ENCODE measurements at places on chromosomes 3 and 15.

- no peak for DNase-seq
Measured at GRCh38 chr3:12440927-12441714, 43.2 kb upstream of the TSEN2 start.

DNA sequence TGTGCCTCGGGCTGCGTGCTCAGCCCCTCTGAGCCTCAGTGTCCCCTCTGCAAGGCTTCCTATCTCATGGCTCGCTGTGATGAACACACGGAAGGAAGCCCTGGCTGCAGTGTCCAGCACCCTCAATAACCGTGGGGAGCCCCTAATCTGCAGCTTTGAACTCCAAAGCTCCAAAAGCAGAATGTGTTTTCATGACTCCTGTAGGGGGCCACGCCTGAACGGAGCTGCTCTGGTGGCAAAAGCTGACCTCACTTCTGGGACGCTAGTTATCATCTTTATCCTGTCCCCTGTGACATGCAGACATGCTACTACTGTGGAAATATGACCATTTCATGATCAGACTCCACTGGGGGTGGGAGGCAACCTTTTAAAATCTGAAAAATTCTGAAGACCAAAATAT, 98.8 kb downstream of the SEC22A start:
- DNase-seq, result no peak

DNA sequence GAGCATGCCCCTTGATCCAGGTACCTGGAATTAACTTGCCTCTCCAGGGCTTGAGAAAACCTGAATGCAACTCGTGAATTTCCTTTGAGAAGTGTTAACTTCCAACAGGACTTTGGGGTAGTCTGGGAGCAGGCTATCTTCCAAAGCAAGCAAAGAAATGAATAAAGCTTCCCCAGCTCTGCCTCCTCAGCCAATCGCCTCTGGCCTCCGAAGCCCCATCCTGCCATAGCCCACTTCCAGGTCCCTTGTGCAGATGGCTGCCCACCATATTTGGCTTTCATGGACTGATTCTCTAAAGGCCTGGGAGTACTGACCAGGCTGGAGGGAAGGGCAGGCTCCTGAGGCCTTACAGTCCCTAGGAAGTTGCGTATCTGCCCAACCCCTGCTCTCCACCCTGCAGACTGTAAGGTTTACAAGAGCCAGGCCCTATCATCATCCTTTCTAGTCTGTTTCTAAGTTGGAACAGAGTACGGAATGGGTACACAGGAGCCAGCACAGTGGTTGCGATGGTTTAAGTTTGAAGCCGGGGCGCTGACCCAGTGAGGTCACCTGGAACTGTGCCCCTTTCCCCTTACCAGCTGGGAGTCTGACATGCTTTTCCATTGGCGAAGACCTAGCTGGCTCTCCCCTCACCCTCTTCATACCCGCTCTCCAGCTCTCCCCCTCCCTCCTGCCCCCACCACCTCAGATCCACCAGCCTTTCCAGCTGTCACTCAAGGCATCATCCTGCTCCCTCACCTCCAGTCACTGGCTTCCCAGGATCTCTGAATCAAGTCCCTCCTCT, 1.1 kb upstream of the PML start:
- DNase-seq, result no peak

- no peak for DNase-seq
Measured at GRCh38 chr3:5051772-5052171, 70.3 kb upstream of the ARL8B start.

DNA sequence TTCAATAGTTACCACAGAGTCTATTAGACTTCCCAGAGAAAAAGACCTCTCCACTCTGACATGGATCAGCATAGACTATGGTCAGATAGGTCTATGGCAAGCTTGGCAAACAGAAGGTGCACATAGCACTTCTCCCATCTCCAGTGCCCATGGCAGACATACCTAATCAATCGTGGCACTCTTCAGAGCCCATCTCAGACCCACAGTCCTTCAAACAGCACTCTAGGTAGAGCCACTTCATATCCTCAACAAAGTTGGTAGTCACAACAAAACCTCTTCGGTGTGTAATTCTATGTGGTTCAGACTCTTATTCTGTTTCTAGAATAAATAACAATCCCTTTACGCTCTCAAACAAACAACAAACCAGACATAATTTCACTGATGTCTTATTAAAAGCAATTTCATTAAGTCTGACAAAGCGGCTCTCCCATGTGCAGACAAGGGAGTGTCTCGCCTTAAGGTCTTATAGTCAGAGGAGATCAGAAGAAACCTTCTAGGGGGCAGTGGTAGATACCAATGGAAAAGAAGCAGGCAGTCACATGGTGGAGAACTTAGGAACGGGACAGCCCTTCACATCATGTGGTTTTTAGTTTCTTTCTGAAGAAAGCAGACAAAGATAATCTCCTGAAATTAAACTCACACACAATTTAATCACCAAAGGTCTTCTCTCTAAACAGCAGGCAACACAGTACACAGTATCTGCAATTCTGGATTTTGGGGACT, 483.4 kb downstream of the FOXP1 start:
- no peak for DNase-seq

- DNase-seq, result no peak
Measured at GRCh38 chr3:13347390-13347950, 72.7 kb downstream of the NUP210 start.

DNA sequence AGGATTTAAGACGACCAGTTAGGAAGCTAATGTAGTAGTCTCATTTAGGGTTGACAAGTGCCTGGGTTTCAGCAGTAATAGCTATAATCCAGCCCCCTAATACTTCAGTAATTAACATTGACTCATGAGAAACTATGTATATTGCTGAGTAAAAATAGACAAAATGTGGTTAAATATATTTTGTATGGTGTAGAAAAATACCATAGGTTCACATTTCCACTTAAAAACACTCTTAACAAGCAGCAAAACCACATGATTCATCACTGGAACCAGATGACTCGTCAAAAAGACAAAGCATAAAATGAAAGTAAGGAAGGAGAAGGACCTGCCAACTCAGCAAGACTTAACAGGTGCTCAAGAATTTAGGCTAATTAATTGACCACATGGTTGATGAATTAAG, 288.9 kb downstream of the EFHB start:
- DNase-seq, result no peak

DNA sequence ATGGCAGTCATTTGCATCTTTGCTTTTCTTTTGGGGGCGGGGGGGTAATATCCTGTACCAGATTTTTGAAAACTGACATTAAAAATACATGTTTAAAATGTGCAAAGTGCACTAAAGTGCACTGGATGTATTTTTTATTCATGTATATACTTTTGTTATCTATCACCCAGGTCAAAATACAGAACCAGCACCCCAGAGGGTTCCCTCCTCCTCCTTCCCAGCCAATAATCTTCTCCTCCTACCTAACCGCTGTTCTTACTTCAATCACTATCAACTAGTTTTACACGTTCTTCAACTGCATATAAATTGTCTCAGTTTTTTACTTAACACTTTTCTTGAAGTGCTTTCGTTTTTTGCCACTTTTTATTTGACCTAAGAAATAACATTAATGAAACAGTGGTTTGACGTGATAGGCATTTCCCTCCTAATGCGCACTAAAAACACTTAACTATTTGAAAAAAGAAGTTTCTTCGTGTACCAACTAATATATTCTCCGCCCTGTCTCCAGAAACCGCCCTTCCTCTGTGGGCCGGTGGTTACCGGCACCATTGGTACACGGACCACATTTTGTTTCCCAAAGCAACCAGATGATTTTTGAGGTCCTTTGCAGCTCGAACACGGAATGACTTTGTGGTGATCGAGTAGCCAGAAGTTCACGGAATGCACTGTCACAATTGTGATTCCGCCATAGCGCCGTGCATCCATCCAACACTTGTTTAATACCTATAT, 836 bp upstream of the AKAP13 start:
- no peak for DNase-seq

GRCh38 chr15:98647026-98647773, 1.1 kb upstream of the IGF1R start:
- no peak for DNase-seq

GRCh38 chr3:144431134-144431533, 459.5 kb downstream of the DIPK2A start:
- no peak for DNase-seq

DNA sequence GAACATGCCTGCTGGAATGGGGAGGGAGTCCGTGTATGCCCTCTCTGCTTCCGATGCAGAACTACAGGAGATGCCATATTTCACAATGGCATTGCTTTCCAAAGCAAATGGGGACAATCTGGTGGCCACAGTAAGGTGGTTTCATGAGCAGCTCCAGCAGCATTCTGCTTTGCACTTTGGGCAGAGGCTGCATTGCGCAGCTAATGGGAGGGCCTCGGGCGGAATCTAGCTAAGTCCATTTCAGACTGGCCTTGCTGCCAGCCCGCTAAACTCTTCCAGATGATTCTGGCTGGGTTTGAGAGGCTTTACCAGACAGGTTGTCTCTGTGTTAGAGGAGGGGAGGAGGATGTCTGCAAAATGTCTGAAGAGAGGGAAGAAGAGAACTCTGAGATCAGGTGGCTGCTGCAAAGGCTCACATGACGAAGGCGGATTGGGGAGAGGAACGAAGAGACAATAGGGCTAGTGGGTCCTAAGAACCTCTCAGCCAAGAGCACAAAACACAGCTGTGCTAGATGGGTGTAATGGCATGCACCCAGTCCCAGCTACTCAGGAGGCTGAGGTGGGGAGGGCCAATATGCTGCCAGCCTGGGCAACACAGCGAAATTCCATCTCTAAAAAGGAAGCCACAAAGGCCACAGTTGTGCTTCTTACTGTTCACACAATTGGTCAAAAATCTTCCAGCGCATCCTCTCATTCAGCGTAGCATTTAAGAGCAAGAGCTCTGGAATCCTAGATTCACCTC, 63.7 kb downstream of the BDH1 start:
- DNase-seq, result no peak

- DNase-seq, result no peak
Measured at GRCh38 chr3:192303235-192303634, 424.1 kb downstream of the FGF12 start.

DNA sequence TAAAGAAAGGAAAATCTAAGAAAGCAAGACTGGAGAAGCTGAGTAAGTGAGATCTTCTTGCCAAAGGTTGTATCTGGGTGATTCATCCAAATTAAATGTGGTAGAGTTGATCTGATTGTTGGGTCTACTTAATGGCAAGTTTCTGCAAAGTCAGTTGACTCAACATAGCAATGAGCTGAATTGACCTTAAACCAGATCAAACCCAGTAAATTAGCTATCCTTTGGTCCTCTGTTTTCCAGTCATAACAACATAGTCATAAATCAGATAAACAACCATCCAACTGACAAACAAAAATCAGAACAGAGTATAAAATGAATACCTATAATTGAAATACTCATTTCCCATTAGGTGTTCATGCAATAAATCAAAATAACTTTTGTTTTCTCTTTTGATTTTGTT, 142.6 kb upstream of the CFAP20DC start:
- no peak for DNase-seq

- DNase-seq, result no peak
Measured at GRCh38 chr15:90592131-90592881, 62.6 kb downstream of the CRTC3 start.

DNA sequence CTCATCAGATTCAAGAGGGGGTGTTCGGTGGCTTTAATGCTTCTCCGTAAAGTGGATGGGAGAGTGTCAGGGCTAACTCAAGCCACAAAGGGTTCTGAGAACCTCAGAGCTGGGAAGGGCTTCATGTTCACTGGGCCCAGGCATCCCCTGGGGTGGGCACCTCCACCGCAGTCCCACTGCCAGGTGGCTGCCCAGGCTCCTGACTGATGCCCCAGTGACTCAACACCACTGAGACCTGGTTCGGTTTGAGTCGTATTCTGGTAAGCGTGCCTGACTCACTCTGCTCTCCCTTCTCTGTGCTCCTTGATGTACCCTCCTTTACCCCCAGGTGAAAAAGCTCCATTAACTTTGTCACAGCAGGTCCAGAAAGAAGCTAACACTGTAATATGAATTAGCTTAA, 304.6 kb downstream of the RPLP1 start:
- no peak for DNase-seq

- no peak for DNase-seq
Measured at GRCh38 chr15:75809986-75810750, 33.1 kb upstream of the UBE2Q2 start.

Data from NCI-H1436 treated with DMSO at 0.1 percent for 48 hours (cell line).